Activated CD8-positive, alpha-beta memory T cell treated with anti-CD3 and anti-CD28 coated beads, Interleukin-2, amount 50 U/mL, for 4 hours (primary cell): ENCODE measurements at places on chromosomes 5 and 9.
A peak's percentile ranks its signal among the peaks of the same experiment; 100 is the strongest.

DNA sequence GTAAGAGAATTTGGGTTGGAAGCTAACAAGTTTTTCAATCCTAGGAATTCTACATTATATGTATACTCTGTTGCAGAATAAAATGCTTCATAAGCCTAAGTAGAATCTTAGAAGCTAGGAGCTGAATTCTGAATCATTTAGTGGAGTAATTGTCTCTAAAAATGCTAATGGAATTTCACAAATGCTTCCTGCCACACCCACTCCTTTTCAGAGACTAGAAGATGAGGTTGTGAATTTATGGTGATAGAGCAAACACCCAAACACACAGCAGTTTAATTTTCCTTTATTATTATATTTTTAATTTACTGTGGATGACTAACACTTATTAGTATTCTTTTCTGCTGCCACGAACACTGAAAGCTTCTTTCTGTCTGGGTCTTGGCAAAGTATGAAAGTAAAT is 208.0 kb upstream of the PDE4D start:
- DNase-seq = no peak

DNA sequence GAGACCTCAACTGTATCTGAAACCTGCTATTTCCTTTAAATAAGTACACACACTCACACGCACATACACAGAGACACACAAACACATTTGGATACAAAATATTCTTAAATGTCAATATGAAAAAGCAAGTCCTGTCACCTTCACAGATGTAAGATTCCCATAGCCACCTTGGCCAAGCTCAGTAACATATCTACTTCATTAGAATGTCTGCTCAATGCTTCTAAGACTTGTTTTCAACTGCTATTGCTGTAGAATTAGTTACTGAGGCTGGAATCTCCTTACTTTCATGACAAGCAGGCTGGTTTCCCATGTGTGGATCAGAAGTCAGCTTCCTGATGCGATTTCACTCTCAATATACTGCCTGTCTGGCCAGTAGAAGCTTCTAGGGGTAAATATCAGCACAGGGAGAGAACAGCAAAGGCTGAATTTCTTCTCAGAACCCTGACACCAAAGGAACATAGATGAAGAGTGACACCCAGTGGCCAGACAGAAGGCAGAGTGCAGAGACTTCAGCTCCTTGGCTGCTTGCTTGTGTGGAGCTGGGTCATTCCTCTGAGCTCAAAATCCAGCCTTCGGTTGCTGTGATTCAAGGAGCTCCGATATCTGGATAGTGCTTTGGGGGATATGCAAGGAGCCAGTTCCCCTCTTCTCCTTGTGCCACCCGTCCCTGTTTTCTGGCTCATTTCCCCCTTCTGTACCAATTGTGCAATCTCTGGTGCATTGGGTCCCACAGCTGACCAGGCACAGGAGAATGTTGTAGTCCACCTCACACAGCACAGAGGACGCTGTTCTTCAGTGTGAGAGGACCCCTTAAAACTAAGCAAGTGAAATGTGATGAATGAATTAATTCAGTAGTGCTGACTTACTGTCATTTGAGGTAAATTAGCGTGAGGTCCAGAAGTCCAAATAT is 26.6 kb upstream of the ABLIM3 start:
- peak; percentile 28 for DNase-seq

DNA sequence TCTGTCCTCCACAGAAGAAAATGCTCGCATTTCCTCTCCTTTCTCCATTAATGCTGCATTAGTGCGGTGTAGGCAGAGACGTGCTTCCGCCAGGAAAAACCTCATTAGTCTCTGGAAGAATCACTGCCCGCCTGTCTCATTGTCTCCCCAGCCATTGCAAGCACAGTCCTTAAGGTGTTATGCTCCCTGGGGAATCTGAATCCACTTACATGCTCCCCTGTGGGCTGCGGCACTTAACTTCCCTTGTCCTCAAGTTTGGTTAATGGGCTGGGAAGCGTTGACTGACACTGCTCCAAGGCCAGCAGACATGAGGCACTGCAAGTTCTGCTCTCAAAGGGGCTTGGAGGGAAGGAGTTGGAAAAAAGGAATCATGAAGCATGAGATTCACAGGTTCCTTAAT is 41.6 kb downstream of the TARS1 start:
- DNase-seq = no peak

DNA sequence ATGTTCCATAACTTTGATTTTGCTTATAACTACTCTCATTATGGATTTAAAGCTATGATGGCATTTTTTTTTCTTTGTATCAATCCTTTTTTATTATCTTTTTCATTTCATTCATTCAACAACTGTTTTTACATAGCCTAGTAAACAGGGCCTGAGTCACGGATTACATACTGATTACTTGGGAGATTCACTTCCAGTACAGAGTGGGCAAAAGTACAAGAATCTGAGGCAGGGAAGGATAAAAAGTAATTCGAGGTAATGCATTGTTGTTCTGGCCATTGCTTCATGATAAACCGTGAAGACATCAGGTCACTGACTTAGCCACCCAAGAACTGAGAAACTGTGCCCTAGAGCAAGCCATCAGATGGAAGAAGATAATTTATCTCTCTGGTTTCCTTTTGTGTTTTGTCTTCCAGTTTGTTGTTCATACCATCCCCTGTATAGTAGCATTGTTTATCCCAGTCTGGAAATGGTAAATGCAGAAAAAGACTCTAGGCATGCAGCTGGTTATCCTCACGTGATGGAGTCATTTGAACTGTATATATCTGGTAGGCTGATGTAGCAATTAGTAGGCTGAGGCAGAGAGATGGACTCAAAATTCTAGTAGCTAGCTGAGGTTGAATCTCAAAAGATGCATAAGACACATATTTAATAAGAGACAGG is 145.6 kb downstream of the CNTLN start:
- DNase-seq = no peak

GRCh38 chr9:17137566-17137965 is 2.7 kb downstream of the CNTLN start:
- no peak for DNase-seq

- peak; percentile 26 for DNase-seq
These were observed 27.8 kb upstream of the TNFSF8 start for GRCh38 chr9:114958021-114958843.

- DNase-seq = no peak
These were observed 67.3 kb downstream of the SCAI start for GRCh38 chr9:125075997-125076396.

GRCh38 chr5:40999142-40999541 is 72.0 kb downstream of the MROH2B start:
- DNase-seq = no peak

DNA sequence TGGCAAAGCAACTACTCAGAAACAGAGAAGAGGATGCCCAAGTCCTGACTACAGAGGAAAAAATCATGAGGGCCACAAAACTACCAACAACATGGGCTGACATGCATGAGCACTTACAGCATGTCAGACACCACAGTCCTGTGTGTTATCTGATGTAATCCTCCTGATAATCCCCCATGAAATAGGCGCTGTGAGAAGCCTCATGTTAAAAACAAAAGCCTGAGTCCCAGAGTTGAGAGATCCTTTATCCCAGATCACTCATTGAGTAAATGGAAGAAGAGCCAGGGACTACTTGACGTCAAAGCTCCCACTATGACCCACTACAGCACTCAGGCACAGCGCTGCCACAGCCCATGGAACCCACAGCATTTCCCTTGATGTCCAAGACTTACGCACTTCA is 7.2 kb upstream of the SPOCK1 start:
- no peak for DNase-seq

DNA sequence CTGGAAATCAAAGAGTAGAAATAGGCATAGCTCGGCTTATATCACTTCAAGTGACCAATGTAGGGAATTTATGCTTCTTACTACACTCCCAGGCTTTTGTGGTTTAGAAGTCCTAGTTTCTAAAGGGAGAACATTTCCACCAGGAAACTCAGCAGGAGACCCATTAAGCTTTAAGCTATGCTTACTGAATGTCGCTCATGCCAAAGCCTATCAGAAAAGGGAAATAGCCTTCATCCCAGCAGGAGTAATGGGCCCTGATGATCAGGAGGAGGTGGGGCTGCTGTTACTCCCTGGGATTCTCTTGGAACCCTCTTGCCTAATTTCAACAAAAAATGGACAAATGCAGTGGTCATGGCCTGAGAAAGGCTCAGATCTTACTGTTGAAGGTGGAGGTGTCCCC is 54.5 kb upstream of the SEMA6A start:
- DNase-seq = no peak

DNA sequence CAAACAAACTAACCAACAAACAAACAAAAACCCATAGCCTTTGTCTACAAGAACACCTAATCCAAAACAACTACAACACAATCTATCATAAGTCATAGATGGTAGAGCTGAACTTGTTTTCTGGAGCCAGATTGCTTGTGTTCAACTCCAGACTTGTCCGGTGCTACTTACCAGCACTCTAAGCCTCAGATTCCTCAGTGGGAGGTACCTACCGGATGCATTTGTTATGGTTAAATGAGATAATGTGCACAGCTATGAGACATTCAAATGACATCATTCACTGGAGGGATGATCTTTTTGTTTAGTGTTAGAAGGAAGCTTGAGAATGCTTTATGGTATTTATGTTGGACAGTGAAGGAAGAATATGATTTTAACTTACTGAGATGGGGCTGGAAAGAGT is 592.9 kb upstream of the C9orf72 start:
- no peak for DNase-seq

GRCh38 chr5:125834438-125835115 is 588.6 kb upstream of the GRAMD2B start:
- no peak for DNase-seq

DNA sequence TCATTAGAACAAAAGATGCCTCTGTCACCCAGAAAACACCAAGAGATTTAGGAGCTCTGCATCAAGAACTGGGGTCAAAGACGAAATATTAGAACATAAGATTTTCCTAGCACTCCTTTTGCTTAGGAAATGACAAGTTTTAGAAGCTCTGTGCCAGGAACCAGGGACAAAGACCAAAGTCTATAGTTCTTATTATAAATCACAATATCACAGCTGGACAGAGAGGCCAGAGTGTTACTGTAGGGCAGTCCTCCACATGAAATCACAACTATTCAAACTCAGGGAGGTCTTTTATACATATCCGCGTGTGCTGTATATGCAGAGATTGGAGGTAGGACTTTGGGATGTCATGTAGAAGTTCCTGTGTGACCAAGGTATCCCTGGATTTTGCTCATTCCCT is 116.7 kb upstream of the SAP30L start:
- no peak for DNase-seq

GRCh38 chr9:16848179-16848578 is 22.3 kb downstream of the BNC2 start:
- DNase-seq = no peak
